ENCODE measurements at places on chromosomes 1 and 21. TPM values are rescaled to one million over a fixed set of nuclear protein-coding genes. Genes with fewer than 3 reads are reported as not detected.

Gene NBPF8
- total RNA-seq = 21.0 TPM

GRCh38 chr1:214633686-214634085 lies 30.7 kb downstream of the CENPF start:
- no peaks in the 10 kb centered on the region for H3K36me3 ChIP-seq
- H3K4me1 ChIP-seq = no peaks in the 10 kb centered on the region

DNA sequence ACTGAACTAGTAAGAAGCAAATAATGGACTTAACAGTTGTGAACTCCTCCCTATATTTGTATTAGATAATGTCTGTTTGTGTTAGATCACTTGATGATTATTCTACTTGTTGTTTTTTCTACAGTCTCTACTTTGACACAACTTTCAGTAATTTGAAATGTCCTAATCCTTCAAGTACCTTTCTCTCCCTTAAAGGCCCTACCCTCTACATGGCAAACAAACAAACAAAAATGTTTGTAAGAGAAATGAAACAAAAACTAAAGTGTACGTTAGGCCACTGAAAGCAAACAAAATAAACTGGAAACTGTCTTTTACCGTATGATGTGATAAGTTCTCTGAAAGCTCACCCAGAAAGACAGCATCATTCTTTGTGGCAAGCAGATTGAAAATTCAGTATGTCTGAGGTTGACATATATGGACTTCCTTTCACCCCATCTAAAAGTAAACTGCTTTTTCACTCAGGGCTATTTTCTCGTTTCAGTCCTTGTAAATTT lies 255.9 kb upstream of the SNX7 start:
- H3K36me3 ChIP-seq = no peaks in the 10 kb centered on the region
- no peaks in the 10 kb centered on the region for H3K27me3 ChIP-seq
- peaks cover 37% of the 10 kb centered on the region for H3K4me1 ChIP-seq
- peak overlapping the region; percentile 87 for H3K27ac ChIP-seq
- H3K4me3 ChIP-seq = no peak overlapping the region
- no peak for DNase-seq

DNA sequence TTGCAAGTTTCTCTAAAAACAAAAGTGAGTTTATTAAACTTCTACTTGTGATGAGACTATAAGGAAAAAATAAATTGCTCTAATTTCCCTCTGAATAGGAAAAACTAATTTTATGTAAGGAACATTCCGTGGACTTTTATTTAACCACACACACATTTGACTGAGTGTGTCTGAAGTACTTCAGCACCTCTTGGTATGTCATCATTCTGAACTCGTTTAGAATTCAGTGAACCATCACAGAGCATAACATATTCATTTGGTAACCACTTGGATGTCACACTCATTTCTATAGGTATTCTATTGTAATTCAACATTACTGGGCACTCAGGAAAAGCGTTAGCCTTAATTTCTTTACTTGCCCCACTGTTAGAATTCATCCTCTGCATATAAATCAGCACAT lies 79.1 kb downstream of the RGS21 start:
- H3K4me1 ChIP-seq = peaks cover 3% of the 10 kb centered on the region
- no peaks in the 10 kb centered on the region for H3K36me3 ChIP-seq
- H3K27ac ChIP-seq = no peak overlapping the region
- H3K4me3 ChIP-seq = no peak overlapping the region
- no peak for DNase-seq

DNA sequence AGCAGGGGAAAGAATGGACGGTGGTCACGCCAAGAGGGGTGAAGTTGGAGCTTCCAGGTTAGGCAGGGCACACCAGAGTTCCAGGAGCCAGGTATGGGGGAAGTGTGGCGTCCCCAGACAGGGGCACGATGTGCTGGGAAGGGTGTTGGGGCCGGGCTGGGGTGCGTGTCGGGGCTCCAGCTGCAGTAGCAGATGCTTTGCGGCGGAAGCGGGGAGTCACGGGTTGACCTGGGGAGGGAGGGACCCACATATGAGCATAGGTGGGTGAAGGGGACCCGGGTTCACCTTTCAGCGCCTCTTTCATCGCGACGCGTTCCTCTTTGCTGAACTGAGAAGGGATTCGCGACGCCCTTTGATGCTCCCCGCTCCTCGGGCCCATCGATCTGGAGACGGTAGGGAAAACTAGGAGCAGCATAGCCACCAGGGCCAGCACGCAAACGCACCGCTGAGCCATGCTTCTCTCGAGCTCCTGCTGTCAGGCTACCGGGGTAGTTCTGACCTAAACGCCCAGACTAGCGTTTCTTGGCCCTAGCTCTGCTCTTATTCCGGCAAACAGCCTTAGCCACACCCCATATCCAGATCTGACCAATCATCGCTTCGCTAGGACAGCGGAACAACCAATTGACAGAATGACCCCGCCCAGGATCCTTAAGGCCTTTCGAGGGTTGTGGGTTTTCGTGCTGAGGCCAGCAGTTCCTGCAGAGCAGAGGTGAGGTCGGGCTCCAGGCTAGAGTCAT lies at the start of gene PM20D1:
PM20D1 (minus strand) TSS at position 514 of the 737 bp plus-strand sequence; CDS start at position 454, 60 bp downstream.
- no peaks in the 10 kb centered on the region for H3K27me3 ChIP-seq
- H3K27ac ChIP-seq = no peak within 1 kb of the TSS
- peak; percentile 82 for DNase-seq

GRCh38 chr1:27598902-27599528 lies 4.9 kb downstream of the AHDC1 start:
- no peak overlapping the region for H3K27ac ChIP-seq
- H3K4me1 ChIP-seq = peaks cover 2% of the 10 kb centered on the region
- no peaks in the 10 kb centered on the region for H3K36me3 ChIP-seq
- H3K4me3 ChIP-seq = no peak overlapping the region

DNA sequence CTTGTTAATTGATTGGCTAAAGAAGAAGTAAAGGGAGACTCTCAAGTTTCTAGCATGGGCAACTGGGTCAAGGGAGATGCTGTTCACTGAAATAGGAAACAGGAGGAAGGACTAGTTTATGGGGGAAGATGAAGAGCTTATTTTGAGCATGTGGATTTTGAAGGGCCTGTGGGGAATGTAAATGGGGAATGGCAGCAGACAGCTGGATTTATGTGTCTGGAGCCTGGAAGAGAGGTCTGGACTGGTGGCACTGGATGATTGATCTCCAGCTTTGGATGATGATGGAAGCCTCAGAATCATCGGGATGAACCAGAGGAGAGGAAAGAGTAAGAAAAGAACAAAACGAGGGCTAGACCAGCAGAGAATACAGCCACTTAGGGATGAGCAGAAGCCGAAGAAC lies 54.9 kb upstream of the ENAH start:
- no peaks in the 10 kb centered on the region for H3K36me3 ChIP-seq
- no peaks in the 10 kb centered on the region for H3K27me3 ChIP-seq
- no peak for DNase-seq
